Right renal cortex interstitium (tissue), 3 donors: ENCODE measurements at places on chromosomes 1 and 21. TPM values are rescaled to one million over a fixed set of nuclear protein-coding genes. Genes with fewer than 3 reads are reported as not detected.

GRCh38 chr1:56811331-56811730 lies 7.9 kb downstream of the FYB2 start:
- no peak for DNase-seq

DNA sequence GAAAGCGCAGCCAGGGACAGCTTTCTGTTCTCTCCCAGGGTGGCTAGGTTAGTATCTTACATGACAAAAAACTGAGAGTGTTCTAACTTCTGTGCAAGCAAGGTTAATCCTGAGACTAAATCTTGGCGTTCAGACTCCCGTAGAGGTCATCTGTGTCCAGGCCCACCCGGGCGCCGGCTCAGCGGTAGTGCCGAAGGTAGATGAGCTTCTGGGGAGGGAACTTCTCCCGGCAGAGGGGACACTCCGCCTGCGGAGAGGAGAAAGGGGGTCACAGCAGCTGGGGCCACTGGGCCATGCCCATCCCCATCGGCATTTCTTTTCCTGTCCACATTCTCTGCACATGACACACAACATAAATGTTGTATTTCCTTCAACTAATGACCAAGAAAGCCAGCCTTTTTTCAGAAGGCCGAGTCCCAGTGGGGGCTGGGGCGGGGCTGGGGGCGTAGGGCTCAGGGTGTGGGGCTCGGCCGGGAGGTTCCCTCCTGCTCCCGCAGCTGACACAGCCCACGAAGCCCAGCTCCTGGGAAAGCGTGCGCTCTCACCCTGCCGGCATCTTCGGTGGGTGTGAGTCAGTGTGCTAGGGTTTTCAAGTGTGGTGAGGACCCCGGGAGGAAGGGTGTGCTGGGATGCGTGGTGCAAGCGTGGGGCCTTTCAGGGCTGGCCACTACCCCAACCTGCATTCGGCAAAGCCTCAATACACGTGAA lies 6.6 kb downstream of the PEX10 start:
- no peak for DNase-seq

GRCh38 chr1:235892202-235892601 lies 25.5 kb upstream of the LYST start:
- DNase-seq = no peak

DNA sequence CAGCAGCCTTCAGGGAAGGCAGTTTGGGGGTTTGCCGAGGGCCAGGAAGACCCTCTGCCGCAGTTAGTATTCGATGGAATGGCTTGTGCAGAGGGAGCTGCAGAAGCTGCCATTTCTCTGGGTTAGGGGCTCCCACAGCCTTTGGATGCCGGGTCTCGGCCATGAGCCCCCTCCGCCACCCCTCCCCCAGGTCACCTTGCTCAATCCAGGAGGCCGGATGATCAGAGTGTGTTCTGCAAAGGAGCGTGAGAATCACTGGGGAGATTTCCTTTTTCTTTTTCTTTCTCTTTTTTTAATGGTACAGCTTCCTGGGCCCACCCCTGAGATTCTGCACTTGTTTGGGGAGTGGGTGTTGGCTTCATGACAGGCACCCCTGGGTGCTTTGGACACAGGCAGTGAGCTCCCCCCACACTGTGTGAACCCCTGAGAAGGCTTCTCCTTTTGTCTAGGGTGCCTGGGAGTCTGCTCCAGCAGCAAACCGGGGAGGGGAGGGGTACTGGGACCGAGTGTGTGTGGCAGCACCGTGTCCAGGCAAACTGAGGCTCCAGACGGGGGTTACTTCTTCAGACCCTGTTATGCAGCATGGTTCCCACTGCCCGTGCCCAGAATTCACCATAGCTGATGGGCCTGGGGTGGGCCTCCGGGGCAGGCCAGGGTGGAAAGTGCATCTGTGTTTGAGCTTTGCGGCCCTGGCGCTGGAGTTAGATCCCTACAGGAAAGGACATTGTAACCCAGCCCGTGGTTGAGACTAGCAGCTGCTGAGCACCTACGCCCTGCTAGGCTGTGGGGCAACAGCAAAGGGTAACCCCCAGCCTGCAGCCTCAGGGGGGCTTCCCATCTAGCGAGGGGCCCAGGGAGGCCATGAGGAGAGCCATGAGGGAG lies 18.5 kb downstream of the TNFRSF1B start:
- no peak for DNase-seq

- no peak for DNase-seq
Observed at GRCh38 chr21:36992671-36993070, 13.8 kb upstream of the RIPPLY3 start.

DNA sequence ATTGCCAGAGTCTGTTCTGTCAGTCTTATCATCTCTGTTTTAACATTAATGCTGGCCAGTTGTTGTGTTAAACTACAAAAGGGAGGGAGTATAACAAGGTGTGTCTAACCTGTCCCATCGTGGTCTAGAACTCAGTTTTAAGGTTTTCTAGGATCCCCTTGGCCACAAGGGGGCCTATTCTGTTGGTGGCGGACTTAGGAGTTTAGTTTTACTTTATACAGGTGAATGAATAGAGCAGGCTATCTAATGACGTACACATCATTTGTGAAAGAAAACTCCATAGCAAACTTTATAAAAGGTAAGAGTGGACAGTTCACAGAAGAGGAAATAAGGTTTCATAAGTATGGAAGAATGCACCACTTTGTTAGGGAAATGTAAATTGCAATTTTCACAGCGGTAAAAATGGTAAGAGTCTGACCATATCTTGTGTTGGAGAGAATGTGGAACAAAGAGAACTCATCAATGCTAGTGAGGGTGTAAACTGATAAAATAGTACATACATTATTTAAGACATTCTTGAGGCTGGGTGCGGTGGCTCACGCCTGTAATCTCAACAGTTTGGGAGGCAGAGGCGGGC lies 2.5 kb upstream of the ATF6 start:
- no peak for DNase-seq

- no peak for DNase-seq
Observed at GRCh38 chr1:19811206-19811851, 3.8 kb downstream of the RNF186 start.

- DNase-seq = peak; percentile 10
Observed at GRCh38 chr1:84303314-84303830, 1.9 kb downstream of the SAMD13 start.

- DNase-seq = no peak
Observed at GRCh38 chr1:209884665-209885117, 53.3 kb upstream of the SYT14 start.

DNA sequence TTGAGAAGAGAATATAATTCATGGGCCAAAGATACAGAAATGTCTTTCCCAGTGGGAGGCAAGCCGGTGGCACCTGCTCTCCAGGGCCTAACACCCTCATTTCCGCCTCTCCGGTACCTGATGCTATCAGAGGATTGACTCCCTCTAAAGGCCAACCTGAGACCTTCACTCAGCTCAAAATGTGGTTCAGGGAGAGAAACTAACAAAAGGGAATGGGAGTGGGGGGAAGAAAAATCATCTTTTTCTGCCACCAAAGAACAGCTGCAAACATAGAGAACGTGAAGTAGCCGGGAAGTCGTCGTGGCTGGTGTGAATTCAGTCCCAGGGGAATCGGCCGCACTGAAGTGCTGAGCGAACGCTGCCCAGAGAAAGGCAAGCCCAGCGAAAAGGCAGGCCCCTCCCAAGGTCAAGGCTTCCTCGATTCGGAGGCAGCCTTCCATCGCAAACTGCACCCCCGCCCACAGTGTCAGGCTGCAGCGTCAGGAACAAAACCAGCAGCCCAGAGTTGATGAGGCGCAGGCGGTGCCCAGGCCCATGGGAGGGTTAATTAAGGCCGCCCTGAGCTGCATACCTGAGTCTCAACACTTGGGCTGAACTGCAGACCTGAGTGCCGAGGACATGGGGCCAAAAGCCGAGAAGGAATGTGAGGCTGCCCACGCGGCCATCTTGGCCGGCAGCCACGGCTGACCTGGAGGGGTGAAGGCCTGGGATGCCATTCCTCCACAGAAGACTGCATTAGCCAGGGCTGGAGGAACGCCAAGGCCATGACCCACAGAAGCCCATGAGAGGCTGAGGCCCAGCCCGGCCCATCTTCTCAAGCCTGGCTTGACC lies 160.2 kb downstream of the PSMG1 start:
- DNase-seq = no peak

GRCh38 chr21:43024439-43025136 lies 50.2 kb downstream of the PKNOX1 start:
- DNase-seq = no peak

GRCh38 chr21:45499970-45500577 lies 42.2 kb downstream of the SLC19A1 start:
- no peak for DNase-seq

GRCh38 chr1:223429313-223429731 lies 36.1 kb downstream of the CCDC185 start:
- DNase-seq = no peak

DNA sequence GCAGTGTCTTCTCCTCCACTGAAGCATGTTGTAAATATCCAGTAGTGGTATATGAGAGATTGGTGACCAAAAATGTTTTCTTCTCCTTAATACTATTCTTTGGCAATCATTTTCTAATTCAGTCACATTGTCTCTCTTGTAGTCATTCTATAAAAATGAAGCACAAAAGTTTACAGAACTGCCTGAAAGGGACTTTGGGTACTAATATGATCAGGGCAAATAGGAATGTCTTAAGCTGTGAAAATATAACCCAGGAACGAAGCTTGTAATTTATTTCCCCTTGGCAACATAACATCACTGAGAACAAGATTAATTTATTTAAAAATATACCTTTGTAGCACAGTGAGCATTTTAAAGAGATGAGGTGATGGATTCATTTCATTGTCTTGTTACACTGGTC lies 4.9 kb downstream of the B3GALT2 start:
- DNase-seq = no peak

GRCh38 chr1:224635356-224635755 lies 19.2 kb downstream of the CNIH3 start:
- no peak for DNase-seq

- no peak for DNase-seq
Observed at GRCh38 chr1:212685429-212685828, 14.2 kb downstream of the BATF3 start.

DNA sequence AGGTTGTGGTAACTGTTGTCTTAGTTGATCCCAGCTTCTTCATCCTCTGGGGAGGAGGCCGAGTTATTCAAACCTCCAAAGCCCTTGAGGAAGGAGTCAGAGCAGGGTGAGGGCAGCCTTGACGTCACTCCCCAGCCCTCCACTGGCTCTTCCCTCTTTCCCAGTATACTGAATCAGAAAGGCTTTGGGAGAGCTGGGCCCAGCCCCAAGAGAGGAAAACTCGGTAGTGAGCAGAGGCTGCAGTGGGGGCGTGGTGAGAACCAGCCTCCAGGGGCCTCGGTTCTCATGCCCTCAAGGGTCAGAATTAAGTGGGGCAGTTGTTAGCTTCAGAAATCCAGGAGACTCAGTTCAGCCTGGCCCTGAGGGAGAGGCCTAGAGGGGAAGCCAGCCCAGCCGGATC lies 1.8 kb upstream of the GJA4 start:
- no peak for DNase-seq

GRCh38 chr1:112496290-112496689 lies 12.5 kb upstream of the WNT2B start:
- DNase-seq = no peak

GRCh38 chr1:29532751-29533150 lies 296.4 kb downstream of the PTPRU start:
- DNase-seq = no peak

DNA sequence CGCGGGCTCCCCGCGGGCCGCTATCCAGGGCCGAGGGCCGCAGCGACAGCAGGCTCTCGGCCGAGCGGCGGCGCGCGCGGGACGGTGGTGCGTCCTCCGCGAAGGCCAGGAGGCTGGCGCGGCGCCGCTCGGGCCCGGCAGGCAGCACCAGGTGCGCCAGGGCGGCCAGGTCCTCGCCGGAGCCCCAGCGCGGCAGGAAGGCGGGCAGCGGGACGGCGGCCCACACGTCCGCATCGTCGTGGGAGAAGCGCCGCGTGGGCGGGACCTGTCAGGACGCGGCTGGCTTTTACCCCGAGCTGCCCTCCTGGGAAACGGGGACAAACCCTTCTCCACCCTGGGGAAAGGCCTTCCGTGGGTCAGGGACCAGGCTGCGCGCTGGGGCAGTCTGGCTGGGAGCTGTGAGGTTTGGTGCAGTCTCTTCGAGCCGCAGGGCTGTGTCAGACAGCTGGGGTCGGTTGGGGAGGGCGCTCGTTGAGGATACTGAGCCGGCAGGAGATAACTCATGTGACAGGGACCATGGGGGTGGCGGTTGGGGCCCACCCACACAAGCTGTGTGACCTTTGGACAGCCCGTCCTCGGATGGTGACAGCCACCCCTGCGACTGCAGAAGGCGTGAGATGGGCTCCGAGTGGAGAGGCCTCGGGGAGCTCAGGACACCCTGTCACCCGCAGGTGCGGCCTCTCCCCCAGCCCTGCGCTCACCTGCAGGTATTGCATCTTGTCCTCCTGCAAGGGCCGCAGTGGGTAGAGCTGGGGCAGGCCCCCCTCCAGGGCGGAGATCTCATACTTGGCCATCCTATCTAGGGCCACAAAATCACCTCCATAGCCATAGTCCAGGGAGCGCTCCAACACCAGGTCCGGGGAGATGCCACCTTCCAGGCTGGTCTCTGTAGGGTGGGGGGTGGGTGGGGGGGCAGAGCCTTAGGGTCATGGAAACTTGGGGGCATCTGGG lies 6.0 kb downstream of the HES3 start:
- DNase-seq = no peak

DNA sequence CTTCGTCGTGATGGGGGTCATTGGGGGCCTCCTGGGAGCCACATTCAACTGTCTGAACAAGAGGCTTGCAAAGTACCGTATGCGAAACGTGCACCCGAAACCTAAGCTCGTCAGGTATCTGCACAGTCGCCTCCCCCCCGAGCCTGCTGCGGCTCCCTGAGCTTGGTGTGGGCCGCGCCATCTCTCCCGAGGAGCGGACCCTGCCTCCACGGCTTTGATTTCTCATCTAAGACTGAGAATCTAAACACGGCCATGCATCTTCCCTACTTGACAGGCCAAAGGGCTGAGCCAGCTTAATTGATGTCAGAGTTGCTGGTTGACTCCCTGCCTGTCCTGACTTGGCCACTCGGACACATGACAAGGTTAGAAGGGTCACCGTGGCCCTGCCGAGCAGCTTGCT lies 19.1 kb downstream of the NPPA start:
- DNase-seq = no peak

- no peak for DNase-seq
Observed at GRCh38 chr1:3049905-3050304, 19.1 kb upstream of the PRDM16 start.

- DNase-seq = no peak
Observed at GRCh38 chr21:35933466-35933865, 126.9 kb downstream of the SETD4 start.

The CENPL gene
- polyA plus RNA-seq = 11.1 TPM

The DNAJC28 gene
- 6.3 TPM for polyA plus RNA-seq

The ERICH3 gene
- 0.53 TPM for polyA plus RNA-seq

The C4BPB gene
- polyA plus RNA-seq = 0.21 TPM

The ABCA4 gene
- polyA plus RNA-seq = 7.1 TPM

The PGBD5 gene
- 6.0 TPM for polyA plus RNA-seq

The NTMT2 gene
- polyA plus RNA-seq = not detected

The OR2G6 gene
- not detected for polyA plus RNA-seq

The TSPAN2 gene
- polyA plus RNA-seq = 38.6 TPM

The NUF2 gene
- 34.4 TPM for polyA plus RNA-seq

The CD52 gene
- 7.9 TPM for polyA plus RNA-seq

The CD5L gene
- not detected for polyA plus RNA-seq

The PKNOX1 gene
- polyA plus RNA-seq = 25.0 TPM

The SFN gene
- 0.46 TPM for polyA plus RNA-seq

The FAM72B gene
- polyA plus RNA-seq = 4.3 TPM

The C1QTNF12 gene
- 8.6 TPM for polyA plus RNA-seq

The FCN3 gene
- 1.9 TPM for polyA plus RNA-seq

The AKR7A3 gene
- 0.64 TPM for polyA plus RNA-seq

The TMEM82 gene
- 3.5 TPM for polyA plus RNA-seq
